T-helper 2 cell (primary cell): ENCODE measurements at places on chromosomes 7 and 10.

GRCh38 chr7:42692621-42693020 lies 219.2 kb downstream of the C7orf25 start:
- DNase-seq, result no peak

- no peak for DNase-seq
Measured at GRCh38 chr7:83655951-83656556, 7.1 kb upstream of the SEMA3E start.

DNA sequence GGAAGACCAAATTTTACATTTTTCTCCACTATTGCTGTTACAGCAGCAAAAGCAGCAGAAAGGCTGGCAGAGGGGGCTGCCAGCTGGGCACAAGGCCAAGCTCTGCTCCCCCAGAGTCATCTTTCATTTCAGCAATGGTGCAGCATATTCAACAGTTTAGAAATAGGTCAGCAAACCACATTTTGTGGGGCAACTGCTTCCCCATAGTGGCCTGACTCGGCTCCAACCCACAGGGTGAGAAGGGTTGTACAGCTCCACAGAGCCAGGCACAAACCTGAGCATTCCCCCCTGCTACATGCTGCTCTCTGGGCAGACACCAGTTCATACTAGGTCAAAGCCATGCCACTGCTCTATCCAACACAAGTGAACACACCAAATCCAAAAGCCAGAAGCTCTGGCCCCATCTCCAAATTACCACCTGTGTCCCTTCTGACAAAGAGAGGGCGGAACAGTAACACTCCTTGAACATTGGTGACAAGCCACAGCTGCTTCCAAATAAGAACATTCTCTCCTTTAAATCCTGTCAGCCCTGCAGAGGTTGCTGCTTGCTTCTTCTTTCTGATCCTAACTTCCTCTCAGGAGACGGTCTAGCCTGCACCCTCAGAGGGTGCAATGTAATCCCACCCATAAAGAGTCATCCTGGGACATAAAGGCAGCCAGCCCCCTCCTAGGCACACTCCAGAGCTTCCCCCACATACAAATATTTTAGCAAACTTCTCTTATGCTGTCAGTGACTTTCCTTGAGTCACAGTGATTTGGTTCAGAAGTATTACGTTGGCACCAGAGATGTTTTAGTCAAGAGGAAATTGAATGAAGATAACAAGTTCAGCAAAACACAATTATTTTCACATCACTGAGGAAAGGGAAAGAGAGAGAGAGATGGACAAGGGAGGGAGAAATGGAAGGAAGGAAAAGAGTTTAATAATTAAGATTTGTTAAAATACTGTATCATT lies 39.0 kb upstream of the SLIT1 start:
- no peak for DNase-seq

- DNase-seq, result no peak
Measured at GRCh38 chr7:127154101-127154500, 98.6 kb downstream of the GRM8 start.

GRCh38 chr7:42902331-42902730 lies 9.5 kb downstream of the C7orf25 start:
- DNase-seq, result no peak

DNA sequence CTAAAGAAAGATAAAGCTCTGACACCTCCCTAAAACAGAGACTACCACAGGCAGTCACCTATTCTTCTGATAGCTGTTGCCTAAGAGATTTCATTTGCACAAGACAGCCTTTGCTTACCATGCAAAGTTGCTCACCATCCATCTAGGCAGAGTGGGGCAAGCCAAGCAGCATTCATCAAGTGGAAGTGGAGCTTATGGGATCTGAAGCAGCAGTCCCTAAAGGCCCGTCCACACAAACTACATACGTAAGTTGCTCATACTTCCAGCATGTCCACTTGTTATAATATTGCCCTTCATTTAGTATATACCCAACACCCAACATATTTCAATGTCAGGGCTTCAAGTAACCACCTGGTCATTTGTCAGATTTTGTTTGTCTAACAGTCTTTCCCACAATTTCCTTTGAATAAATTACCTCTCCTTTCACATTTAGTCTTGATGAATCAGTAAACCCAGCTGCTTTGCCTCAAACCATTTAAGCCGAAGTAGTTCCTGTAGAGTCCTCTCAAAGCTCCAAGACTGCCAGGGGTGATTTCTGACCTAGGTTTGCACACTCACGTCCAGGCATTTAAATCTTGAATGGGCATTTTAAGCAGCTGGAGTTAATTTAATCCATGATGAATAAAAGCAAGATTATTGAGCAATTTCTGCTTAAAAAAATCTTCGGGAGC lies 67.9 kb downstream of the ATAD1 start:
- DNase-seq, result no peak

DNA sequence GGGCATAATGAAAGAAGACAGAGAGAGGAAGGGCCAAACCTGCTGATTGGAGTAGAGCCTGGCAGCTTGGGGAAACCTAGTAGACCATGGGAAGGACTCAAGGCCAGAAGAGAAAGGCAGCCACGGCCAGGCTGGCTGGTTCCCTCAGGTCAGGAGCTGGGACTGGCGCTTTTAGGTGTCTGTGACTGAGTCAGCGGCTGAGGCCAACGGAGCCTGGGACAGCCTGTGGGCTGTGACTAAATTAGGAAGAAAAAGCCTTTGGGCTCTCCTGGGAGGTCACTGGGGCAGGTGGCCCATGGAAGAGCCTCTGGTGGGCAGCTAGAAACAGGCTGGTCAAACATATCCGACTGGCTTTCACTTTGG lies 108.9 kb upstream of the PDCD4 start:
- no peak for DNase-seq
